ENCODE measurements at places on chromosomes 11 and 22.

DNA sequence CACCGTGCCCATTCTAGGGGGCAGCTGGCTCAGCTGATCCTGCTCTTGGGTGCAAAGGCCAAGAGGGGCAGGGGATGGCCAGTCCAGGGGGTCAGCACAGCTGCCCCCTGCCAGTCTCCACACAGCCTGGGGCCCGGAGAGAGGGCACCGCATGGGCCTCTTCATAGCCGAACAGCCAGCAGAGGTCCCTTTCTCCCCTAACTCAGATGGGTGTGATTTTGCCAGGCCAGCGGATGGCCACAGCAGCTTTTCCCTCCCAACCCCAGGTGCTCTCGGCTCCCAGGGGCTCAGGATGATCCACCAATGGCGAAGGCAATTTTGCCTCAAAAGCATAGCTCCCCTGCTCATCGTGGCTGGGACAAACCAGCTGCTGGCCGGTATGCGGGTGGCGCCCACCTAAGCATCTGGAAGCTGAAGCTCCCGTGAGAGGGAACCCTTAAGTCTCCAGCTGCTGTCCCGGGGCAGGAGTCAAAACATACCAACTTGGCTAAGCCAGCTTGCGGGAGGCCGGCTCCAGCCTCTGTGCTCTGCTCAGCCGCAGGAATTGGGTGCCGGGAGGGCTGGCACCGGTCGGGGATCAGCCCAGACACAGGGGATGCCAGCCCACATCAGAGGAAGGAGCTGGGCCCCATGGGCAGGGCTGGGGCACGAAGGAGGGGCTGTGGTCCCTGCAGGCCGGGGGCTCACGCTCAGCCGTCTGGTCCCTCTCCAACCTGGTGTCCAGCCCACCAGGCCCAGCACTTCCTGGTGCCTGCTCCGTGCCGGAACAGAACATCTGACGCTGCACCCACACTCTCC is 30.5 kb upstream of the GNB1L start:
- H3K27me3 ChIP-seq: no peaks in the 10 kb centered on the region
- no peak overlapping the region for H3K4me3 ChIP-seq
- no peaks in the 10 kb centered on the region for H3K36me3 ChIP-seq

DNA sequence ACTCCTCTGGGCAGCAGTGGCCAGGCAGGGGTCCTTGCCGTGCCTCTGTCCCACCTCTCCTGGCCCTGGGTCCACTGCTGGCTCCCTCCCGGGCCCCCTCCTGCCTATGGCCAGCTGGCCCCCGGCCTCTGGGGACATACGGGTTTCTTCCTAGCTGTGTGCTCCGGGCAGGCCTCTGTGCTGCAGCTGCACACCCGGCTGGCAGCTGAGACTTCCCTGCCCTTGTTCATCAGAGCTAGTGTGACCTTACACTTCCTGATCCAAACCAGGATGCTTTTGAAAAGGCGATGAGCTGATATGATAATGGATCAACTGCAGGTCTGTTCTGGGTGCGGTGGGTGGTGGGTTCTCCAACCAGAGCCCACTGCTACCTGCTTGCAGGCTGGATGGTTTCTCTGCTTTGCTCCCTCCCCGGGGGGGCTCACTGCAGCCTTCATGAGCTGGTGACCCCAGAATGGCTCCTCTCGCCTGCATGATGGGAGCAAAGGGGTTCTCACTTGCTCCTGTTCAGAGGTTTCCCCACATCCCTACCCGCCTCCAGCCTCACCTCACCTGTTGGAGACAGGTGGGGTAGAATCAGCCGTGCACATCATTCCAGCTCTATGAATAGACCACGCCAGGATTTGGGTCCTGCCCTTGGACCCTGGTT is 13.3 kb downstream of the B3GAT1 start:
- H3K27me3 ChIP-seq: no peaks in the 10 kb centered on the region
- no peaks in the 10 kb centered on the region for H3K4me1 ChIP-seq
- H3K27ac ChIP-seq: no peak overlapping the region

GRCh38 chr11:92738276-92738675 is 231.2 kb upstream of the MTNR1B start:
- H3K36me3 ChIP-seq: no peaks in the 10 kb centered on the region
- no peaks in the 10 kb centered on the region for H3K27me3 ChIP-seq

DNA sequence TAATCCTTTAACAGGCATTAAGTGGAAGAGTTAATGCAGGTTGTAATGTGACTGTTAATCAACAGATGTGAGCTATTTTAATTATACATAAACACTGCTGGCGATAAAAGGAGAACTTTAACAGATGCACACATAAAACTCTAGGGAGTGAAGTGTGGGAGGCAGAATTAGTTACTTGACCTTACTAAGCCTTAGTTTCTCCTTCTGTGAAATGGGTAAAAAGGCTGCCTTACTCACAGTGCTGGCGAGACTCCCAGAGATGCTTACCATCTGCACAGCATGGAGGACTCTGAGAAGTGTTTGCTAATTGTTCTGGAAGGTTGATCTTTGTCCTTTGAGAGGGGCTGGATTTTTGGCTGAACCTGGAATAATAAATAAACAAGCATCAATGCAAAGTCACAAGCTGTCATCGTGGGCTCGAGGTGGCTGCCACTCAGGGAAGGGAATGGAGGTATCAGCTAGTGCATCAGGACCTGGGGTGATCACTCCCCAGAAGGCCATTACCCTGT is 58.6 kb upstream of the MPEG1 start:
- H3K27ac ChIP-seq: no peak overlapping the region
- DNase-seq: no peak
- no peak overlapping the region for H3K4me3 ChIP-seq
- no peaks in the 10 kb centered on the region for H3K27me3 ChIP-seq
- no peaks in the 10 kb centered on the region for H3K4me1 ChIP-seq

- no peaks in the 10 kb centered on the region for H3K36me3 ChIP-seq
- no peaks in the 10 kb centered on the region for H3K27me3 ChIP-seq
- no peak for DNase-seq
- no peak overlapping the region for H3K4me3 ChIP-seq
- no peak overlapping the region for H3K27ac ChIP-seq
These were observed 33.5 kb downstream of the SPECC1L start for GRCh38 chr22:24304062-24304675.

GRCh38 chr11:79039122-79039521 is 401.7 kb downstream of the TENM4 start:
- no peaks in the 10 kb centered on the region for H3K27me3 ChIP-seq
- no peaks in the 10 kb centered on the region for H3K36me3 ChIP-seq
- H3K27ac ChIP-seq: no peak overlapping the region
- H3K4me3 ChIP-seq: no peak overlapping the region
- no peak for DNase-seq

DNA sequence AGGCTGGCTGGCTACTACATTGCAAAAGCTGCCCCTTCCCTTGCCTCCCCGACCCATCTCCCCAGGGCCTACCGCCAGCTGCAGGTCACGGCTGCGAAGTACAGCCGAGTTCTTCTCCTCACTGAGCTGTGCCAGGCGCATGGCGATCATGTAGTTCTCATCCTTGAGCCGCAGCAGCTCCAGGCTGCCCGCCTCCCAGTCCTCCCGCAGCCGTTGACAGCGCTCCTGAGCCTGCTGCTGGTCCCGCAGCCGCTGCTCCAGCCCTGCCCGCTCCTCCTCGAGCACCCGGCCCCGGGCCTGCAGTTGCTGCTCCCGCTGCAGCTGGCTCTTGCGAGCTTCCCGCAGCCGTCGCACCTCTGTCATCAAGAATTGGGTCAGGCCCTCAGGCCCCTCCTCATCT is 3.3 kb downstream of the CARD10 start:
- no peak overlapping the region for H3K27ac ChIP-seq
- peaks cover 39% of the 10 kb centered on the region for H3K4me1 ChIP-seq
- H3K4me3 ChIP-seq: no peak overlapping the region
- H3K27me3 ChIP-seq: no peaks in the 10 kb centered on the region
- peak; percentile 46 for DNase-seq

Data from testis (tissue), 5 donors.